Activated CD4-positive, CD25-positive, alpha-beta regulatory T cell (primary cell): ENCODE measurements at places on chromosomes 7 and 10.

DNA sequence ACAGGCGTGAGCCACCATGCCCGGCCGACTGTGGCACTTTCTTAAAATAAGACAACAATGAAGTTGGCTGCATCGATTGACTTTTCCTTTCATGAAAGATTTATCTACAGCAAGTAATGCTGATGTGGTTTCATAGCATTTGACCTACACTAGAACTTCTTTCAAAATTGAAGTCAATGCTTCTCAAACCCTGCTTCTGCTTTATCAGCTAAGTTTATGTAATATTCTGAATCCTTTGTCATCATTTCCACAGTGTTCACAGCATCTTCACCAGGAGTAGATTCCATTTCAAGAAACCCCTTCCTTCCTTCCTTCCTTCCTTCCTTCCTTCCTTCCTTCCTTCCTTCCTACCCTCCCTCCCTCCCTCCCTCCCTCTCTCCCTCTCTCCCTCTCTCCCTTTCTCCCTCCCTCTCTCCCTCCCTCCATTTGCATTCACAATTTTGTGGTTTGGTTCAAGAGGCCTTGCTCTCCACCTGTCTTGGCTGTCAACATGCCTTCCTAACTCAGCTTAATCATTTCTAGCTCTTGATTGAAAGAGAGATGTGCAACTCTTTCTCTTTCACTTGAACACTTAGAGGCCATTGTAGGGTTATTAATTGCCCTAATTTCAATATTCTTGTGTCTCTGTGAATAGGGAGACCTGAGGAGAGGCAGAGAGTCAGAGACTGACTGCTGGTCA lies 52.1 kb downstream of the HDAC9 start:
- DNase-seq, result no peak

DNA sequence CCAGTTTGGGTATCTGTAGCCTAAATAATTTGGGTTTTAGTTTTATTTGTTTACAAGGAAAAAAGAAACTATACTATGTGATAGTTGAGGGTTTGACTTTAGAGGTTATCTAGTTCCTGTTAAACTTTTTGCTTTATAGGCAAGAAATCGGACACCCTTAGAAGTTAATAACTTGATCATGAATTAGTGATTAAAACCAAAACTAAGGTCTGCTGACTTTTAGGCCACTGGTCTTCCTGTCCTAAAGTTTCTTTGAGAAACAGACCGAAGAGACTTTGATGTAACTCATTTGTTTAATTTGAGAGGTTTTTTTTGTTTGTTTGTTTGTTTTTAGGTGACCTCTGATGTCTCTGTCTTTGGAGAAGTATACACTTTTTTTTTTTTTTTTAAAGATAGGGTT lies 59.7 kb downstream of the PHTF2 start:
- no peak for DNase-seq

GRCh38 chr7:47866120-47866519 lies 82.1 kb downstream of the PKD1L1 start:
- DNase-seq, result no peak

DNA sequence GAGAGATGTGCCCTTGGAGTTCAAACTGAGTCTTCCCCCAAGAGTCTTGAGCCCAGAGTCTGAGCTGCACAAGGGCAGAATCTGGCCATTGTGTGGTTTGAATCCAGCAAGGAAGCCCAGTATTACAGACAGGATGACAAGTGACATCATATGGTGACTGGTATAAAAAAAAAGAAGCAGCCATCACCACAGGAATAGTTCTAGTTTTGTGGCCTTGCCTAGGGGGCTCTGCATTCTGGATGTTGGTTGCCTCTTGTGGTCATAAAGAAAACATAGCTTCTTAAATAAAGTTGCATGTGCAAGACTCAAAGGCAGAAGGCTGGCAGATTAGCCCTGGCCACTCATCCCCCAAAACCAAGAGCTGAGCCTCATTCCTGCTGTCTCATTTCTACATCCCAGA lies 16.8 kb upstream of the LRRC72 start:
- no peak for DNase-seq

DNA sequence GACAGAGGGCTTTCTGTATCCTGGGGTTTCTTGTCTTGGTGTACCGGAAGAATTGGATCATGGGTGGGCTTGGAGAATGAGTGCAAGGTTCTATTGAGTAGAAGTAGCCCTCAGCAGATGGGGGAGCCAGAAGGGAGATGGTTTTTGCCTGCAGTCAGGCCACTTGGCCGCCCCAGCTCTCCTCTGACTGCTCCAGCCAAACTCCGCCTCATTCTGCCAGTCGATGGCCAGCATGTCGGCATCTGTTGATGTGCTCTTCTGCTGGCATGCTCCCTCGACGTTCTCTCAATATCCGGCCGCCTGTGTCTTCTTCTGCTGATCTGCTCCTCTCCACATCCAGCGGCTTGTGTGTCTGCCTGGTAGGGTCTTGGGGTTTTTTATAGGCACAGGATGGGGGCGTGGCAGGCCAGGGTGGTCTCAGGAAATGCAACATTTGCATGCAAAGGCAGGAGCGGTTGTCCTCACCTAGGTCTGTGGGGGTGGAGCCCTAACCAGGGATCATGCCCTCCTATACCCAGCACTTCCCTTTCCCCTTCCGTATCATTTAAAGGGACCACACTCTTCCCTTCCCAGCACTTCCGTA lies 40.2 kb upstream of the TNS3 start:
- no peak for DNase-seq

- DNase-seq, result no peak
Observed at GRCh38 chr7:152130658-152131590, 105.5 kb downstream of the GALNT11 start.

GRCh38 chr10:79981450-79982361 lies 32.8 kb upstream of the SFTPD start:
- no peak for DNase-seq

- no peak for DNase-seq
Observed at GRCh38 chr10:7157091-7157490, 253.7 kb downstream of the SFMBT2 start.

GRCh38 chr7:113071465-113071864 lies 15.2 kb downstream of the GPR85 start:
- DNase-seq, result no peak

DNA sequence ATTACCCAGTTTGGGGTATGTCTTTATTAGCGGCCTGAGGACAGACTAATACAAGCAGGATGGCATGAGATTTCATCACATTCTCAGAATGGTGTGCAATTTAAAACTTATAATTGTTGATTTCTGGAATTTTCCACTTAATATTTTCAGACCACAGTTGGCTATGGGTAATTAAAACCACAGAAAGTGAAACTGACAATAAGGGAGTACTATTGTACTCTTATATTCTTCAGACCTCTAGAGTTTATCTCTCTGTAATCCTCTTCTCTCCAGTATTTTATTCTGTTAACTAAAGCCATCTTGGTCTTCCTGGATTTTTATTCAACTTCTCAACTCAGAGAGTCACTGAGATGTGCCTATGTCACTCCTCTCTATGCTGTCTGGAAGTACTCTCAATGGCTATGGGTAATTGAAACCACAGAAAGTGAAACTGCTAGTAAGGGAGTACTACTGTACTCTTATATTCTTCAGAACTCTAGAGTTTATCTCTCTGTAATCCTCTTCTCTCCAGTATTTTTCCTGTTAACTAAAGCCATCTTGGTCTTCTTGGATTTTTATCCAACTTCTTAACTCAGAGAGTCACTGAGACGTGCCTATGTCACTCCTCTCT lies 118.3 kb downstream of the PPP1R17 start:
- DNase-seq, result no peak

GRCh38 chr7:50806143-50806542 lies 23.4 kb upstream of the GRB10 start:
- no peak for DNase-seq

DNA sequence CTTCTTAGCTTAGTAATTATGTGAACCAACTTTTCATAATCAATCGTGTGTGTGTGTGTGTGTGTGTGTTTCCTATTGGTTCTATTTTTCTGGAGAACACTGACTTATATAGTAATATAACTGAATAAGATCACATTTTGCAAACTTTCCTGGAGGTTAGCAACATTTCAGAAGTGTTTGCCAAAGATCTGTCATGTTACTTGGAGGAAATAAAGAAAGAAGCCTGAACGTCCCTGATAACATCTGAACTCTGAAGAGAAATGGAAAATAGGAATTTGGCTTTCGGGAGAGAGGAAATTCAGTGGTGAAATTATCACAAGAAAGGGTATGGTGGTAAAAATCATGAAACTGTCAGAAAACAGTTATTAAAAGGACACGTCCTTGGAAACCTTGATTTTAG lies 984.4 kb upstream of the AUTS2 start:
- no peak for DNase-seq

- no peak for DNase-seq
Observed at GRCh38 chr10:76281659-76282058, 850.2 kb downstream of the LRMDA start.

- DNase-seq, result no peak
Observed at GRCh38 chr10:27746397-27747095, 927 bp upstream of the MKX start.

DNA sequence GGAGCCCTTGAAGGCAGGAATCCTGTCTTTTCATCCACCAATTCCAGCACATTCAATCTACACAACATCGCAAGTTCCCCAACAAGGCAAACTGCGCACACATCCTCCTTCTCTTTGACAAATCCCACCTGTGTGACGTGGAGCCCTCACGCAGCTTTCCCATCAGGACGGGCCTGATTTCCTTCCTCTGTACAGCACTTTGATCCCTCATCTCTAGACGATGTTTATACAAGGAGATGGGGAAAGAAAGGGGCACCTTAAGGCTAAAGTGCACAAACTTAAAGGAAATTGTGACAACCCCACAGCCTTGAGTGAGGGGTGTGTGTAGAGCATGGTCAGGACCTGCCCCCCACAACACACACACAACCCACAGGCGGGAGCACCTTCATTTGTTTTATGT lies 97.2 kb downstream of the PRKAG2 start:
- no peak for DNase-seq

DNA sequence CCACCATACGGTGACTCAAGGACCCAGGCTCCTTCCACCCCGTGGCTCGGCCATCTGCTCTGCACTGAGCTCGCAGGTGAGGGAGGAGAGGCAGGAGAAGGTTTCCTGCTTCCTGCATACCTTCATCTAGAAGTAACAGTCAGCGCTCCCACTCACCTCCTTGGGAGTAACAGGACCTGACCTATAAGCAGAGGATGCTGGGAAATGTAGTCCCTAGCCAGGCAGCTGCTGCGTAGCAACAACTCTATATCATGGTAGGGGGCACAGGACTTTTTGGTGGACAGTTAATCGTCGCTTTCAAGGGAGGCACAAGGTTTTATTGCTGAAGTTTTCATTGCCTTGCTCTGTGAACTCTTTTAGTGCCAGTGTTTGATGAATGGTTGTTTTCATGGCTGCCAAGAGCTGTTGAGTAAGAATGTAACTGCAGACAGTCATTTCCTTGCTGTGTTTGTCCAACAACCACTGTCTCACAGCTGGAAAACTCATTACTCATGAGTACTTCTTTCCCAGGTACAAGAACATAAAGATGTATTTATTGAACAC lies 10.2 kb upstream of the ZFYVE27 start:
- no peak for DNase-seq

DNA sequence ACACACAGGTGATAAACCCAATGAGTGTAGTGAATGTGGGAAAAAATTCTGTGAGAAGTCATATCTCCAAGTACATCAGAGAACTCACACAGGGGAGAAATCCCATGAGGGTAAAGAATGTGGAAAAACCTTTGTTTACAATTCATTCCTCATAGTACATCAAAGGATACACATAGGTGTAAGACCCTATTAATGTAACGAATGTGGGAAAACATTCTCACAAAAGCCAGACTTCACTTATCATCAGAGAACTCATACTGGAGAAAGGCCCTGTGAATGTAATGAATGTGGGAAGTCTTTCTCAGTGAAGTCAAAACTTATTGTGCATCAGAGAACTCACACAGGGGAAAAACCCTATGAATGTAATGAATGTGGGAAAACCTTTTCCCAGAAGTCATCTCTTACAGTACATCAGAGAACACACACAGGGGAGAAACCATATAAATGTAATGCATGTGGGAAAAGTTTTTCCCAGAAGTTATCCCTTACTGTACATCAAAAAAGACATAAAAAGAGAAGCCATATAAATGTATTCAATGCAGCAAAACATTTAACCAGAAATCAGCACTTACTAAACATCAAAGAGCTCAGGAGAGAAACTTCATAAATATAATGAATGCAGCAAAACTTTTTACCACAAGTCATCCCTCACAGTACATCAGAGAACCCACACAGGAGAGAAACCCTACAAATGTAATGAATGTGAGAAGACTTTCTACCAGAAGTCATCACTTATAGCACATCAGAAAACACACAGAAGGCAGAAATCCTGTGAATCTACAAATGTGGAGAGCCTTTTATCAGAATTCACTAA lies 49.8 kb downstream of the ZNF239 start:
- DNase-seq, result no peak

DNA sequence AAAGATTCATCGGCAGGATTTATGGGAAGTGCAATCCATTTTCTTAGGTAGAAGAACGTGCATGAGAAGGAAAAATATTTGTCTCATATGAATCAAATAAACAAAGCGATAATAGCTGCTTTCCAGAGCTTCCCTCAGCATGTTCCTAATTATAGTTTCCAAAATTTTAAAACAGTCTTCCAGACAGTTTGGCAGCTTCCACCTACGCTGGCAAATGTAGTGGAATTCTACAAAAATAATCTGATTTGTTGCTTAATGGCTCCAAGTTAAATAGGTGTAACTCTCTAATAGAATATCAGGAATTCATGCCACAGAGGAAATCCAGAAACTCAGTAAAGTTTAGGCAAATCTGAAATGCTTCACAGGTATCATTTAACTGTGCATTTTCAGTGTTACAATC lies 23.3 kb upstream of the AGBL3 start:
- DNase-seq, result no peak

DNA sequence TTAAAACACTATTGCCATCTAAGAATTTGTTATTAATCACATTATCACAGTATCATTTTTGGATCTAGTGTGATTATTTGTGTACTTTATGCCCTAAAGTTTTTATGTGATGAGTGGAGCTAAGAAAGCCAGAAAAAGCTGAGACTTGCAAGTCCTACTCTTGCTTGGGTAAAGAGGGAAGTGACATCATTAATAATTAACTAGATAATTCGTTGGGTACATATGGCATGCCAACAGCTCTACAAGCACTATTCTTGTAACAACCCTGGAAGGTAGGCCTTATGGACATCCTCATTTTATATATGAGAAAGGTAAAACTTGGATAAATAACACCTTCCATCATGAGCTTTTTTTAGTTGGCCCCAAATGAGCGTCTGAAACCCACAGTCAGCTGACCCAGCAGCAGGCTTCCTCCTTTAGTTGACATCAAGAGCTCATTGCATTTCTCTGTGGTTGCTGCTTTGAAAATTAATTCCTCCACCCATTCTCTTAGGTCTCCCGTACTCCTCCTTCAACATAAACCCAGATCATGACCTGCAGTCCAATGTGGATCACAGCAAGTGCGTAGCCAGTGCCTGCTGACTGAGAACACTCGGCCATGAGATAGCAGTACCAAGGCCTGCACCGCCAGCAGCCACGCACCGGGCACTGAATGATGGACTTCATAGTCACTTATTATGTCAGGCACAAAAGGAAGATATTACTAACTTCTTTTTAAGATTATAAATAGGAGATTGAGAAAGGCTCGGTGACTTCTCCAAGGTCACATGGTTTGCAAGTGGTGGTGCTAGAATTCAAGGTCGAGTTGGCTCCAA lies 292.0 kb upstream of the AOAH start:
- DNase-seq, result no peak

GRCh38 chr10:82581940-82582339 lies 706.9 kb downstream of the NRG3 start:
- DNase-seq, result no peak
